ENCODE measurements at places on chromosomes 4 and X.

DNA sequence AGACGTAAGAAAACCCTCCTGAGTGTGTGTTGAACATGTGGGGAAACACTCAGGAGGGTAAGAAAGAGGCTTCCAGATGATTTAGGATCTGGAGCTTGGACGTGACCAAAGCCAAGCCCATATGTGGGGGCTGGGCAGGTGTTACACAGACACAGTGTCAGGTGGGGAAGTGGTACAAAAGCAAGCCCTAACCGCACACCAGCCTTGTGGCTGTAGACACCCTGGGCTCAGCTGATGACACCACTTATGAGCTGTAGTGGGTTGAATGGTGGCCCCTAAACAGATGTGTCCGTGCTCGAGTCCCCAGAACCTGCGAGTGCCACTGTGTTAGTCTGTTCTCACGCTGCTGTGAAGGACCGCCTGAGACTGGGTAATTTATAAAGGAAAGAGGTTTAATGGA is 25.0 kb upstream of the NSG1 start:
- no peak for DNase-seq

DNA sequence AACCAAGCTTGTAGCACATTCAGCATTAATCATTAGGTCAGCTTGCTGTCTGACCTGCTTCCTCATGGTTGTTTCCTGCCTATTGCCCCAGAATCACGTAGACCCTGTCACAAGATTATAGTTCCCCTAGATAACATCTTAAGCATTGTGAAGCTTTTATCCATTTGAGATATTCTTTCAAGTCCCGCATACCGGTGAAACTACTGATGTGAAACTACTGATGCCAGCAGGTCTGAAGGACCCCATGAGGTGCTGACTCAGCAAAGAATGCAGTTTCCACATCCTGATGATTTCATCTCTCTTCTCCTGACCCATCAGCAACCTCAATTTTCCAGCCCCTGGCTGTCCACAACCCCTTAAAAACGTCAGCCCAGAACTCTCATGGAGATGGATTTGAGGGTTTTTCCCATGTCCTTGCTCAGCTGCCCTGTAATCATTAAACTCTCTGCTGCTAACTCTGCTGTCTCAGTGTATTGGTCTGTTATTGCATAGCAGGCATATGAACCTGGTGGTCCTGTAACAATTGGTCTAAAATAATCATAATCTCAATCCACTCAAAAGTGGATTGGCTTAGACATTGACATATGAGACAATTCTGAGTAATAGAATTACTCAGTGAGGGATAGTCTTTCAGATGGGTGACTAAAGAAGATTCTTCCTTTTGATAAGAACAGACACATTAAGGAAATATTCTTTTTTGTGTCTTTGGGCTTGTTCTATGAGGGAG is 26.3 kb upstream of the UBA6 start:
- no peak for DNase-seq

GRCh38 chrX:1657367-1658070 is 42.7 kb downstream of the ASMT start:
- DNase-seq: peak; percentile 34

DNA sequence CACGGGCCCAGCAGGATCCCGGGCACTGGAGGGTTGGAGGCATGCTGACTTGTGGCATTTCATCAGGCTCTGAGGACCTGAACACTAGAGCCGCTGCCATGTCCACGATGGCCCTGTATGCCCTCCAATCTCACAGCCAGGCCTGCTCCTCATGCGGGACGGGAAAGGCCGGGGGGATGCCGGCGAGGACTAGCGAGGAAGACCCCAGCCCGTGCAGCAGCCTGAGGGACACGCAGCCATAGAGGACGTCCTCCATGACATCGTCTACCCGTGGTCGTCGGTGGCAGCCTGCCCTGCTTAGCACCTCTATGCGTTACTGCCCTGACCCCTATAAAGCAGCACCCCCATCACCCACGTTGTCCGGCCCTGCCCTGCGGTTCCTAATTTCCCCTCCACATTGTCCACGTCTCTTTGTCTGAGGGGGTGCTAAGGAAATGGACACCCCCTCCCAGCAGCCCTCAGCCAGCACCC is 32.6 kb downstream of the HMX1 start:
- no peak for DNase-seq

DNA sequence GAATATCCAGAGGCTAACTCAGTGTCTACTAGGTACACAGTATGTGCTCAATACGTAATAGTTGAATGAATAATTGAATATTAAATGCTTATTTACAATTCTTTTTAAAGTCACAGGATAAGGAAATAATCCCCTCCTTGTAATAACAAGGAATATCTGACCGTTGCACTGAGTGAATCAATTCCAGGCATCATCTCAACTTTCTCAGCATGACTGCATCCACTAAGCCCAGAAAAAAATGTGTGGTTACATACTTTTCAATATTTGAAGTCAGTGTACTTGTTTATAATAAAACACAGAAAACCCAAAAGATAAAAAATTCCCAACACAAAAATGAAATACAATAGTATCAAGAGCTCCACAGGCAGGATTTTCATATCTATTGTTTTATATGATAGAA is 105.4 kb downstream of the TMEM144 start:
- no peak for DNase-seq

GRCh38 chr4:103405415-103405814 is 207.3 kb upstream of the CENPE start:
- no peak for DNase-seq

DNA sequence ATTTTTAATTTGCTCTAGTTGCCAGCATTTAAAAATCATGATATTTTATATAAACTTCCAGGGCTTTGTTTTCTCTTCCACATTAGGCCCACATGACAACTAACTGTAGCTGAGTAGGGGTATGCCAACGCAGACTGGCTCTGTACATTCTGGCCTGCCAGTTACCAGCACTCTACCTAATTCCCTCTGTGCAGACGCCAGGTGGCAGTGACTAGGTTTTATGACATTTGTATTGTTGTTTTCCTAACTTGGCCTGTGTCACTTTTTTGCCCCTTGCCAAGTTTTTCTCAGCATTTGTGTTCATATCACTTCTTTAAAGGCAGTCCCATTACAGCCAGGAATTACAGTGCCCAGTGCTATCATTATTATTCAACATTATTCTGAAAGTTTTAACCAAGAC is 347.5 kb downstream of the NKX6-1 start:
- DNase-seq: no peak

DNA sequence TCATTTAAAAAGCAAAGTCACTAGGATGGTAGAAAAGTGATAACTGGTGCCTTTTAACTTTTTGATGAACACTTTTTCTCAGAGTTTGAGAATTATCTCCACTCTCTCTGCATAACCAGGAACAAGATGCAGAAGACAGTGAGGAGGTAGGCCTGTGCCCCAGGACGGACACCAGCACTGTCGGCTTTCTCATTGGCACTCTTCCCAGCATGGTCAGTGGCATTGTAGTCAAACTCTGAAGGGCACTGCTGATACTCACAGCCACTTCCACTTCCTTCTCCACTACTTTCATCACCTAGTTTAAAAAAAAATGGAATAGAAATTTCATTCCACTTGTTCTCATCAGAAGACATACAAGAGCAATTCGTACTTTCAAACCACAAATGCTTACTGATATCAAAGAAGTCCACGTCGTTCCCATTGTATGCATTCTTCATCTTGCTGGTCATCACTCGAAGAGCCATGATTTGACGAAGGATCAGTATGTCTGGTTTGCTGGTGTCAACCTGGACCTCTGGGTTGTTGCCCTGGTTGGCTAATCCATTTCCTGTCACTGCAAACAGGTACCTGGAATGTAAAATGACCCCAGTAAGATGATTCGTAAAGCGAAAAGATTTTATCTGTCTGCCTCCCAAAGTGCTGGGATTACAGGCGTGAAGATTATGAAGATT is 84.8 kb upstream of the TFDP3 start:
- no peak for DNase-seq

DNA sequence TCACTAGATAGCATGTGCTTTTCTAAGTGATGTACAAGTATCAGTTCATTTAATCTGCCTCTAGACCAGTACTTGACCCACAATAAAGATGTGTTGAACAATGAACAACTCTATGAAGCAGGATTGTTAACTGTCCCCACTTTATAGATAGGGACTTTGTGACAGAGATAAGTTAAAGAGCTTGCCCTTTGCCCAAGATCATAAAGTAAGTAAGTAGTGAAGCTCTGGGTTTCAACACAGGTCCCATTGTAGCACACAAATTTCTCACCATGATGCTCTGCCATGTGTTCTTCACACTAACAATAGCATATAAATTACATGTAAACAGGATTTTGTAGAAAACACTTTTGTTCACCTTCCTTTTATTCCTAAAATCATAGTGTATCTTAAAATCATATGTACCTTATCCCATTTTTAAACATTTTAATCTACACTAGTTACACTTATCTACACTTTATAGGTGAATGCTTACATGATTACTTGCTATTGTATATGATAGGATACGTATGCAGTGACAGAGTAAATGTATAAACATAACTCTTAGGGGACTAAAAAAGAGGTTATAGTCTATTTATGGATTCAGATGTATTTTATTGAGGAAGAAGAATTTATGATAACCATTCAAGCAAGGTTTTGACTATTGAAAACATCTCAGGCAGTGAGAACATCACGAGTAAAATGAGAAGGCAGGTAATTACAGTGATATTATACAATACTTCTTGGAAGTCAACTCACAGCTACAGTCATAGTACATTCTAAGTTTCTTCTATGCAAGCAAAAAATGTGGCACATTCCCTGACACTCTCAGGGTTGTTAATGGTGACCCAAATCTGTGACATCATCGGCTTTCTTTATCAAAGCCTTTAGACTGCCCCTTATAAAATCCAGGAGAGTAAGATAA is 2275.1 kb downstream of the PCDH7 start:
- no peak for DNase-seq

- no peak for DNase-seq
Observed at GRCh38 chr4:20412072-20412471, 160.4 kb downstream of the SLIT2 start.

- DNase-seq: no peak
Observed at GRCh38 chr4:159142241-159142640, 39.4 kb downstream of the RAPGEF2 start.

GRCh38 chr4:181951265-181951664 is 291.9 kb upstream of the TENM3 start:
- no peak for DNase-seq

DNA sequence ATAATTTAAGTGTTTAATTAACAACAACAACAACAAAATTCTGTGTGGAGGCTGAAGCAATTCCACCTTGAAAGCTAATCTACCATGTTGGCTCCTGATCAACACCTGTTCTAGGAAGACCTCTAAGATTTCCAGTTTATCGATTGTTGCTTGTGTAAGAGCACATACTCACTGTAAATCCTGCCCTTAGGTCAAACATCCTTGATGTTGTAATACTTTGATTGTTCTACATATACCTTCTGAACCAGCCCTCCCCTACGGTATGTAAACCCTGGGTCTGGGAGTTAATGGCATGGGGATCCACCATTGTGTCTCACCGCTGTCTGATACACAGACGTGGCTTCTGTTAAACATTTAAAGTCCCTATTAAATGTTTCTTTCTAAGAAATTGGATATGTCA is 73.2 kb downstream of the RASL11B start:
- no peak for DNase-seq

- no peak for DNase-seq
Observed at GRCh38 chrX:50099331-50099730, 101.5 kb downstream of the AKAP4 start.

DNA sequence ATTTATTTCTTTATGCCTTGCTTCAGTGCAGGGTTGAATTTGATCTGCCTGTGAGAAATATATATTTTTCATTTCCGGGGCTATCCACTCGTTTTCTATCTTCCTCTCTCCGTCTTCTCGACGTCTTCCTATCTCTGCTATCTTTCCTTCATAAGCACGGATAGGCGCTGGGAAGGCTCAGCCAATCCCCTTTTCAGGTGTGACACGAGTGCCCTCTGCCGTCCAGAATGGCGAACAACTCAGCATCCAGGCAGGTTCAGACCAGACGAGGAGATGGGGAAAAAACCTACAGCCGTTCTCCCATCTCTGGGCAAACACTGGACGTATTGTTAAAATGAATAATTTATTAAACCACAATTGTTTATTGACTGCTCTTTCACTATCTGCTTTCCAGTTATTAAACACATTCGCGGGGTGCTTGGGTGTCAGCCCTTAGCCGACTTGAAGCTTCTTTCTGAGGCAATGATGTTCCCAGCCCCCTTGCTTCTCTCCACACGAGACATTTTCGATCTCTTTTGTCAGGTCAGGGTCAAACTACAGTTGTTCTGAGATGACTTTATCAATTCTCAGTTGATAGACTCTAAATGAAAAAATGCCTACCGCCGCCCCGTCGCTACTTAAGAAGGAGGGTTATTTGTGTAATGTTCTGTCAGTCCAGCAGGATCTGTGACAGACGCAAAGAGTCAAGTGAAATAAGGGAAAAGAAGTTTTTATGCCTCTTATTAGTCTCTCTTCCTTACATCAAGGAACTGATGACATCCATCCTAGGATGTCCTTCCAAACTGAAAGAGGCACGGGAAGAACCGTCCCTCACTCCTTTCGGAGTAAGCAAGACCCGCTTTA is 96.3 kb upstream of the NOCT start:
- DNase-seq: peak; percentile 92

GRCh38 chrX:8520178-8520577 is 55.5 kb downstream of the VCX3B start:
- DNase-seq: no peak

DNA sequence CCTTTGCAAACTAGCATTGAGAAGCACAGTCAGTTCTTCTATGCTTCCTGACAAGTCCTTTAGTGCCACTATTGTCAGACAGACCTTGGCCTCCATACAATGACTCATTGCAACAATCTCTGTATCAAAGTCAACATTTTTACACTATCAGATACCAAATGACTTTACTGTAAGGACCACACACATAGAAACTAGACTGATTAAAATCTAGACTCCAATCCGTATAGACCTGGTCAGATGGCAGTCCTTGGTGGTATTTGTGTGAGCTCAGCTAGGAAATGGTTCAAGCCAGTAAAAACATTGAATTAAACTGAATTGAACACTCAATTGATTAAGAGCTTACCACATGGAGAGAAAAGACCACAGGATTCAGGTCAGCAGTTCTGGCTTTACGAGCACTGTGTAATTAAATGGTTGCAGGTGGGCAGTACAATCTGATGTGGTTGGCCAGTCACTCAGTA is 549.8 kb upstream of the LCORL start:
- DNase-seq: no peak

DNA sequence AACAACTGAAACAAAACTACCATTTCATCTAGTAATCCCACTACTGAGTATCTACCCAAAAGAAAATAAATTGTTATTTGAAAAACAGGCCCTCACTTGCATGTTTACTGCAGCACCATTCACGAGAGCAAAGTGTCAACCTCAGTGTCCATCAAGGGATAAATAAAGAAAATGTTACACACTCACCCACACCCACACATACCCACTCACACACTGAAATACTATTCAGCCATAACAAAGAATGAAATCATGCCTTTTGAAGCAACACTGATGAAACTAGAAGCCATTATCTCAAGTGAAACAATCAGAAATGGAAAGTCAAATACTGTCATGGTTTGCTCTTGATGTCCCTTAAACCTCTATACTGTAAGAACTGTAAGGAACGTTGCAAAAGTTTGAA is 44.8 kb upstream of the CLNK start:
- no peak for DNase-seq

All from pons (tissue), 1 donor.